Jurkat, Clone E6-1 (cell line): ENCODE measurements at places on chromosomes 7 and 10.

- no peak for DNase-seq
Observed at GRCh38 chr10:69409968-69410367, 6.8 kb downstream of the TACR2 start.

DNA sequence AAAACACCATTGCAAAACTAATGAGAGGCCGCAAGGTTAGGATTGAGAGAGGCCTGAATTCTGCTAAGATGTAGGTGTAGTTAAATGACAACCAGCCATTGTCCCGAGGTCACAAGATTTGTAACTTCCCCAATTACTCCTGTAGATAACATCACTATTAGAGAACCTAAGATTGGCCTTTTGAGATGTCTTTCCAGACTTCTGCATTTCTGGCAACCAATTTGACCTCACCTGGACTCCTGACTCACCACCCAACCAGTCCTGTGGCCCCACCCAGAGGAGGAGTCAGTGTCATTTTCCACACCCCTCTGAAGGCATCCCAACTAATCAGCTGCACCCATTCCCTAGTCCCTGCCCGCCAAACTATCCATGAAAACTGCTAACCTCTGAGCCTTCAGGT is 115.7 kb downstream of the PRKAG2 start:
- DNase-seq, result no peak

DNA sequence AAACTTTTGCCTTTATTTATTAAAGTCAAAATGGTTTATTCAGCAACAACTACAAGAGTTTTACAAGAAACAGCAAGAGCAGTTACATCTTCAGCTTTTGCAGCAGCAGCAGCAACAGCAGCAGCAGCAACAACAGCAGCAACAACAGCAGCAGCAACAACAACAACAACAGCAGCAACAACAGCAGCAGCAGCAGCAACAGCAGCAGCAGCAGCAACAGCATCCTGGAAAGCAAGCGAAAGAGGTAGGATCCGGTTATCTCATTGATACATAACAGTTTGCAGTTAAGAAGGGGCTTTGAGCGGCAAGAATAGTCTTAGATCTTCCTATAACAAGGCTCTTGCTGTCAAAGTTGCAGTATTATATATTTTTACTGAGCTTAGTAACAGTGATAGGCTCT is 215.1 kb downstream of the FOXP2 start:
- DNase-seq, result no peak

DNA sequence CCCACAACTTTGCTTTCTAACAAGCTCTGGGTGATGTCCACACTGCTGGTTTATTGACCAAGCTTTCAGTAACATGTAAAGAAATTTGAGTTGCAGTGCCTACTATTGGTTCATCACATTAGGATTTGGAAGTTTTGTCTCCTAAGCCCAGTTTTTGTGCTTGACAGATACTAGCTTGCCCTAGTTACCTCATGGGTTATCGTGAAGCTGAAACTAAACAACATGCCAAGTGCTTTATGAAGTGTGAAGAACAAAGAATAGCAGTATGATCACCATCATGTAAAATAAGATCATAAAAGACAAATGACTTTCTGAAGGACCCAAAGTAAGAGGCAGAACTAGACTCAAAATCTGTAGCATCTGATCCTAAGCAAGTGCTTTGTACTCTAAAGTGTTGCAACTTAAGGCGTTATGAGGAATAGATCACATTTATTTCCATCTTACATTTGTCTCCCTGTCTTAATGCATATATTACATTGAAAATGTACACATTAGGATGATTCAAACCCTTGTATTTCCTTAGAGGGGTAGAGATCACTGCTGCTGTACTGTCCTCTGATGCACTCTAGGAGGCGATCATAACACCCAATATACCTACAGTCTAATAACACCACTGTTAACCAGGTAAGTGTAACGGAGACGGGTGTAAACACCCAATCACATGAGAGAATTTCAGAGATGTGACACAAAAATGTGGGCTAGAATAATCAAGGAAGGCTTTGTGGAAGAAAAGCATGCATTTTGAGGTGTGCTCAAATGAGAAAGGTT is 71.3 kb downstream of the NRCAM start:
- DNase-seq, result no peak

GRCh38 chr7:106563466-106564150 is 97.3 kb downstream of the CCDC71L start:
- DNase-seq, result no peak

DNA sequence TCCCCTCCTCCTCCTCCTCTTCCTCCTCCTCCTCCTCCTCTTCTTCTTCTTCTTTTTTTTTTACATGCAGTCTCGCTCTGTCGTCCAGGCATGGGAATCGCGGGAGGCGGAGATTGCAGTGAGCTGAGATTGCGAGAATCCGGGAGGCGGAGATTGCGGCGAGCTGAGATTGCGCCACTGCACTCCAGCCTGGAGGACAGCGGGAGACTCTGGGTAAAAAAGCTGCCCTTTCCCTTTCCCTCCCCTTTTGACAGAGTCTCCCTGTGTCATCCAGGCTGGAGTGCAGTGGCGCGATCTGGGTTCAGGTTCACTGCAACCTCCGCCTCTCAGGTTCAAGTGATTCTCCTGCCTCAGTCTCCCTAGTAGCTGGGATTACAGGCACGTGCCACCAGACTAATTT is 168.1 kb upstream of the MALRD1 start:
- DNase-seq, result no peak

GRCh38 chr10:13087986-13088618 is 11.9 kb upstream of the OPTN start:
- no peak for DNase-seq

GRCh38 chr7:51111241-51111940 is 205.2 kb downstream of the COBL start:
- DNase-seq, result no peak

DNA sequence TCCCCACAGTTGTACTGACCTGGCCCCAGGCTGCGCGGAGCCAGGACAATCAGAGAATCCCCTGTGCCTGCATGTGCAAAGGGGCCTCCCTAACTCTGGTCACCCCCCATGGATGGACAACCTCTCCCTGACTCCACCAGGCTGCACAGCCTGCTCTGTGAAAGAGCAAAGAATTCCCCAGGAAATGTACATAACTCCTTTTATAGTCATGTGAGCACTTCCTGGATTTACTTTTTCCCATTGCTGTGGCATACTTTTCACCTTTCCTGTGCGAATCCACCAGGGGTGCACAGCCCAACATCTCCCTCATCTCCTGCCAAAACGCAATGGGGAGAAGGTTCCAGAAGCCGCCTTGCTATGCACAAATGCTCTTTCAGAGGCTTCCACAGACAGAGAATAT is 27.9 kb downstream of the FGFR2 start:
- no peak for DNase-seq

DNA sequence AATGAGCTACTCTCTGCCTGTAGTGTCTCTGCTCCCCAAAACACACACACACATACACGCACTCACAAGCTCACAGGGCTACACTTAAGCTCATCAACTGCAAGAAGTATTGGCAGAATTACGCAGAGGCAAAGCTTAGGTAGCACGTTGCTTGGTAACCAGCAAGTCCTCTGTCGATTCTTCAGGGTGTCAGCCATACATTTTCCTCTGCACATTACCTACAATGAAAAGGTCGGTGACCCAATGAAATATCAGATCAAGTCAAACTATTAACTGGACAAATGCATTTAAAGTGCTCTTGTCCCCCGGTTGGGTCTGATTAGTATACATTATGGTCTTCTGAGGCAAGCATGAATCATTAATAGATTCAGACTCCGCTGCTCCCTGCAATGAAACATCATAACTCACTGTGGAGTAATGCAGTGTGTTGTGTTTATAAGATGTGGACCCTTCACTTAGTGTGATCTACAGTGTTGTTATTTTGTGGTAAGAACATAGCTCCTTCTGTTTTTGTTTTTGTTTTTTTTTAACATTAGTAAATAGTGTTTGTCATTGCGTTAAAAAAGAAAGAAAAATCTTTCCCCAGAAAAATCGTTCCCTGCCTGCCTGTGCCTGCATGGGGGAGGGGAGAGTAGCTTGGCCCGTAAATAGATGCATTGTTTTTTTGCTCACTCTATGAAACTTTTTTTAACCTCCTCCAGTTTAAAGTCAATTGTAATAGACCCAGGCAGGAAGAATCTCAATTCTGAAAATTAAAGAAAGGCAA is 325.5 kb downstream of the SFMBT2 start:
- DNase-seq, result no peak

DNA sequence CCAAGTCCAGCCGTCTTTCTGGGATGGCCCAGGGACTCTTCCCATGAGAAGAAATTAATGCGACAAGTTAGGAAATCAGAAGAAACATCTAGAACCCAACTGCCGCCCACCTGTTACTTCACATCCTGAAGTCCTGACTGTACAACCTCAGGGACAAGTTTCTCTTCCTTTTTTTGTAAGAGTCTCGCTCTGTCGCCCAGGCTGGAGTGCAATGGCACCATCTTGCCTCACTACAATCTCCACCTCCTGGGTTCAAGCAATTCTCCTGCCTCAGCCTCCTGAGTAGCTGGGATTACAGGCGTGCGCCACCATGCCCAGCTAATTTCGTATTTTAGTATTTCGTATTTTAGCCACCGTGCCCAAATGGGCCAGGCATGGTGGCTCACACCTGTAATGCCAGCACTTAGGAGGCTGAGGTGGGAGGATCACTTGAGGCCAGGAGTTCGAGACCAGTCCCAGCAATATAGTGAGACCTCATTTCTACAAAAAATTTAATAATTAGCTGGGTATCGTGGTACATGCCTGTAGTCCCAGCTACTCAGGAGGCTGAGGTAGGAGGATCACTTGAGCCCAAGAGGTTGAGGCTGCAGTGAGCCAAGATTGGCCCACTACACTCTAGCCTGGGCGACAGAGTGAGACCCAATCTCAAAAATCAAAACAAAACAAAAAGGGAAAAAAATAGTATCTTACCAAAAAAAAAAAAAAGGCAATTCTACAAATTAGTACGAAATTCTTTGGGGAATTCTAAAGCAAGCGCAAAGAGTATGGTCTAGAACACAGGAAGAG is 20.8 kb downstream of the LAT2 start:
- DNase-seq, result no peak

GRCh38 chr7:116087984-116088383 is 57.4 kb upstream of the TFEC start:
- DNase-seq, result no peak

DNA sequence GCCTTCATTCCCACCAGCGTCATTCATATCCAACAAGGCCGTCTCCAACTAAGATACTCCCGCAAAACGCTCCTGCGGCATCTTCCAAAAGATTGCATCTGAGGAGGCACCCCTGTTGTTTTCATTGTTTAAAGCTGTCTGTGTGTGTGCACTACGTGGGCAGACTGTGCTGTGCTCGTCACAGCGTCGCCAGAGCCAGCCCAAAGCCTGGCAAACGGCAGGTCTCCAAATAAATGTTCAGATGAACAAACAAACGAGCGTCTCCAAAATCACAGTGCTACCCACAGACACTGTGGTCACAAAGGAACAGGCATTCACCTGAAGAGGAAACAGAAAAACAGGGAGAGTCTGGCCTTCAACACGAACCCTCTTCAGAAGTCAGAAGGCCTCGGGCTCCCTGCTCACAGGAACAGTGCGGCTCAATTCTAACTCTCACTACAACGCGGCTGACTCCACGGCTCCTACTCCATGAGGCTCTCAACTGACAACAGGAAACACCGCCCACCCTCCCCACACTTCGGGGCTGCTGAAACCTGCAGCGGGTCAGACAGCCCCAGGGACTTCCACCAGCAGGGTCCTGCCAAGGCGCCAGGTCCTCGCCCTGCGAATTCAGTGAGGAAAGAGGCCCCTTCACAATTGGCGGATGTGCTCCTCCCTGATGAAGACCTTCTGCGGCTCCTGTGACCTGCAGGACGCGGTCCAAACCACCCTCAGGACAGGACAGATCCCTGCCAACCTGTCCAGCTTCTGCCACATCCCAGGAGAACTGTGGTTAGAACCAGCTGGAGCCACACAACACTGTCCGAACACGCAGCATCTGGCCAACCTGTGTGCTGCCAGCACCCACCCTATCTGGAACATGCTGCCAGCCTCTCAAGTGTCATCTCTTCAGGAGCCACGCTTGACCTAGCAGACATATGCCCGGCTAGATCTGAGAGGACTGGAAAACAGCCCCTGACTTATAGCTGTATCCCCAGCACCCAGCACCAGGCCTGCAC is 36.1 kb downstream of the MAD1L1 start:
- no peak for DNase-seq

DNA sequence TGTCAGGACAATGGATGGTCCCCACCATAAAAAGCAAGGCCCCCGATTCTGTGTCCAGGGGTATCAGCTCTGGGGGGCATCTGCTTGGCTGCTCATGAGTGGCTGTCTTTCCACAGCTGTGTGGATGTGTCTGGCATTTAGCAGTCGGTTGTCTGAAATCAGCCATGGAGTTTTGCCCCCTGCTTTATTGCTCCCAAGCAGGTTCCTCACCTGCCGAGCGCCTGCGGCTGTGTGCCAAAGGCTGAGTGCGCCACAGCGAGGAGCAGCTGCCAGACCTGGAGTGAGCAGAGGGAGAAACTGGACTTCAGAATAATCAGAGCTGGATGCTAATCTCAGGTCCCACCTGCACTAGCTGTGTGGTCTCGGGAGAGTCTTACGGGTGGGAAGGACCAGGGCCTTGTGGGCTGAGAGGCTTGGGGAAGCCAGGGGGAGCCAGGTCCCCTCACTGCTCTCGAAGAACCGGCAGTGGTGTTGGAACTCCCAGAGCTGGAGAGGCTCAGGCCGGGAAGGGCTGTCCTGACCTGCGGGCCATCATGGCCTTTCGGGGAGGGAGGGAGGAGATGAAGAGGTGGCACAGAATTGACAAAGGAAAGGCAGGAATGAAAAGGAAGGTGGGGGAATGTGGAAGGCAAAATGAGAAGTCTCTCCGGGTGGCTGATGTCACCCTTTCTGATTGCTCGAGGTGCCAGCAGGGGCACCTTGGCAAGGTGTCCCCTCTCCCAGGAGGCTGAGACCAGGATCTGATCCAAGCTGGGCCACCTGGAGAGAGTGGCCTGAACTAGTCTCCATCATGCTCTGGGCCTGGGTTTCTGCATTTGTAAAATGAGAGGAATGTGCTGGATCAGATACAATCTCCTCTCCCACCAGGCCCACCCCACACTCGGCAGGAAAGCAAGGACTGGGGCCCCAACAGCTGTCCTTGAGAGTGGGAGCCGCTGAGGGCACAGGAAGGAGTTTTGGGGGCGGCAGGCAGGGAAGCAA is 30.2 kb upstream of the LEP start:
- DNase-seq, result no peak

- no peak for DNase-seq
Observed at GRCh38 chr10:129445436-129446182, 21.4 kb upstream of the MGMT start.

DNA sequence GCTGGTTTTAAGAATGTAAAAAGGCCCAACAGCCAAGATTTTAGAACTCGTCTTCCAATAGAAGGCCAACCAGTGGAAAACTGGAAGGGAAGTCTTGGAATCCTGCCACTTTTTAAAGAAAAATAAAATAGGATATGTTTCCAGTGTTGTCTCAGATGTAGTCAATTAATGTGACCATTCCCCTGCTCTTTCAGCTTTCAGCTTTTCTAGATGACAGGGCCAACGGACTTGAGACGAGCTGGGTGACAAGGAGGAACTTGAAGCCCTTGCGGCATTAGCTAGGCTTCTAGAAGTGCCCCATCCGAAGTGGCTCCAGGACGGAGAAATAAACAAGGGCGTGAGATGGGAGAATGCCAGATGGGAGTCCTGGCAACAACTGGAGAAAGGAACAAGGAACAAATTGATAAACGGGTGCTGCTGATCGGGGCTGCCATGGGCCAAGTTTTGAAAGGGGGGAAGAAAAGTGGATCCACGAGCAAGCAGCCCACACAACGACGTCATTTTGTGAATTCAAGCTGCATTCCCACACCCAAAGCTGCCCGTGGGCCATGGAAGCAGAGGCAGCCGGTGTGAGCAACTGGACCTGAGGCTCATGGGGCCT is 42.3 kb downstream of the CTBP2 start:
- DNase-seq, result no peak

GRCh38 chr10:93006435-93007039 is 54.1 kb upstream of the CYP26C1 start:
- peak; percentile 15 for DNase-seq
